ENCODE measurements at places on chromosomes 3 and 15.

DNA sequence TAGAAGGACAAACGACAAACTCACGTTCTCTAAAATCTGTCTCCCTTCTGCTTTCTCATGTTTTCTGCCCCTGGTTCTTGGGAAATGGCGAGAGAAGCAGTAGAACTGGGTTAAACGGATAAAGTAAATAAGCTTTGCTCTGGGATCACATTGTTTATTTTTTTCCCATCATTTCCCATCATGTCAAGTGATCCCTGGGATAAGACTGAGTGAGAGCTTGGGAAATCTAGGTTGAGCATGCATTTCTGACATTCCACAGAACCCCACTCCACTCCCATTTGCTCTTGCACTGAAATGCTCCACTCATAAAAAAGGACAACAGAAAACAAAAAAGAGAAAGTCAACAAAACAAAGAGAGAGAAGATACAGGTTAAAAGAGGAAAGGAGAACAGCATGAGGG lies 69.1 kb downstream of the SEMA6D start:
- no peak for DNase-seq

DNA sequence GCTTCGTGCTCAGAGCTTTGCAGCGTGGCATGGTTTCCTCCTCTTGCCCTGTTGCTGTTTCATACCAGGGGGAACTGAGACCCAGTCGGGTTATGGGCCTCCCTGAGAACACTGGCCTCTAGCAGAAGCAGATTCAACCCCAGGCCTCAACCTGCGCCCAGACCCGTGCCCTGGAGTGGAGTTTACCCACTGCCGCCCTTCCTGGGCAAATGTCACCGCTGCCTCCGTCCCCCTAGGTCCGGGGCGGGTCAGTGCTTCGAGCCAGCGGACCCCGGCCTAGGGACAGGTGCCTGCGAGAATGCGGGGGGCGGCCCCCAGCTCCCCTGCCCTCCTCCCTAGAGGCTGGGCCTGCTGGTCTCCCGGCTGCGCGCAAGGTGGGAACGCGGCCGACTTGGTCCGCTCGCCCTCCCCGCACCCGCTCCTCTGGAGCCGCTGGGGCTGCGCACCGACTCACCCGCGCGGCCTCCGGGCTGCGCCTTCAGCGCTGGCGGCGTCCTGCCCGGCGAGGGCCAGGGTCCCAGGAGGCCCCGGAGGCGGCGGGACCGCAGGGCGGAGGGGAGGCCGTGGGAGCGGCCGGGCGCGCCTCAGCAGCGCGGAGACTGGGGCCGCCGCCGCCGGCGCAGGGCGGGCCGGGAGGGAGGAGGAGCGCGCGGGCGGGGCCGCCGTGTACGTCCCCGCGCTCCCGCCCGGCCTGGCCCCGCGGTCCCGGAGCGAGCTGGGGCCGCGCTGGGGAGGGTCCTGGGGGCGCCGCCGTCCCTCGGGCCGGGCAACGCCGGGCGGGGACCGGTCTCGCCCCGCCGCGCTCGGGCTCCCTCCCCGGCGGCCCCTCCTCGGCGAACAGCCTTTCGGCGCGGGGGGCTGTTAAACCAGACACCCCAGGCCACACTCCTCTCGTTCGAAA lies at the start of gene PIGZ:
TSS of gene PIGZ (minus strand) at position 601 of the 901 bp plus-strand sequence. CDS start 16,802 bp downstream, outside the sequence.
- DNase-seq, result no peak

DNA sequence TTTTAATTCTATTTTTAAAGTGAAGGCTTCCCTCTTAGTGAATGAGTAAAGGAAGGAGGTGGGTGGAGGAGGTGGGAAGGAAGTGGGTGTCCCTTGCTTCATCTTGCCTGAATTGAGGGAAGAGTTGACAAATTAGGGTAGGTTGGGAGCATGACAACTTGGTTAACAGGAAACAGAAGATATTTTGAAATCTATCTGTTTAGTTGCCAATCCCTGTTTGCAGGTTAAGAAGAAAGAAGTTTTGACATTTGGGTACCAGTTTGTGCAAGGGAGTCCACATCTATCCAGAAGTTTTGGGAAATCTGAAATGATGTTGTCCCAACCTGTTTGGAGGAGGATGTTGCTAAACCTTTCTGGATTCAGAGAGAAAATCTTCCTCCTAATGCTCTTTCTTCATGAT lies 204.1 kb upstream of the SUCLG2 start:
- DNase-seq, result no peak

GRCh38 chr3:42115215-42115614 lies 24.1 kb downstream of the TRAK1 start:
- no peak for DNase-seq

GRCh38 chr3:170835336-170835735 lies 34.7 kb downstream of the RPL22L1 start:
- DNase-seq, result no peak

DNA sequence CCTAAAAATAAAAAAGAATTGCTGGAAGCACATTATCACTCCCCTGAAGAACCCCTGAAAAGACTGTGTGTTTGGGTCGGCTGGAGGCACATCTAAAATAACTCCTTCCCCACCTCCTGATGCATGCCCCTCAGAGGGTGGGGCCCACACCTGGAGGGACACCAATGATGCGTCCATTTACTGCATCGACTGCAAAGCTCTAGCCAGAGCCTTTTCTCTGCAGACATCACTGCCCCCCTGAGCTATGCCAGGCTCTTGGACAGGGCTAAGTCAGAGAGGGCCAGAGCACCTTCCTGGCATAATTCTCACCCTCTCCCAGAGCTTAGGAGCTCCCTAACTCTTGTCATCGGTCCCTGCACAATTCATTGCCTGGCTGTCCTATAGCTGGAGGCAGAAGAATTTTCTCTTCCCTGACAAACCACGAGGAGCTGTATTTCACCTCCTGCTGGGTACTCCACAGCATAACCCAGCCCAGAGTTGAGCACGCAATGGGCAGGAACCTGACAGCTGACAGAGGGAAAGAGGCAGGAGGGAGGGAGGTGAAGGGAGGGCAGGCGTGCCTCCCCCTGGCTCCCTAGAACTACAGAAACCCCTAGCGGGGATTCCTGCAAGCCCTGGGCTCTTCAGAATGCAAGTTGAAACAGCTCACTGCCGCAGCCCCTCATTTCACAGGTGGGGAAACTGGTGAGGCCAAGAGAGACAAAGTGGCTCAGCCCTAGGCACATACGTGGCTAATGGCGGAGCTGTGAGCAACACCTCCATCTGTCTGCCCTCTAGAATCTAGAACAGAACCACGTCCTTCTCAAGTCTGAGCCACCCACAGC lies 46.6 kb downstream of the XXYLT1 start:
- DNase-seq, result no peak

DNA sequence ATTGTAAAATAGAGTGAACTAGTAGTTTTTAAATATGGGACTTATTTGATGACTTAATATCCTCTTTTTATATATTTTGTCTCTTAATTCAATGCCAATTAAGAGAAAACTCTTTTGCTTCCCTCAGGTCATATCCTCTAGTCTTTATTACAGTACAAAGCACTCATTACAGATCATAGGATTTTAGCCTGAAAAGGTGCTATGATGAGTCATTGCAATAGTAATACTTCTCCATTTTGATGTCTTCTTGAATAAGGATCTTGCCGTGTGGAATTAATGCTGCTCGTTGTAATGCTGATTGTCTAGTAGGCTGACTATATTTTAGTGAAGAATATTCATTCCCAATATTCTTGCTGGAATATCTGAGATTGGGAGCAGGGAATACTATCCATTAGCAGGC lies 612.2 kb upstream of the GOLIM4 start:
- DNase-seq, result no peak

GRCh38 chr3:58429657-58430056 lies 4.0 kb downstream of the PDHB start:
- no peak for DNase-seq

DNA sequence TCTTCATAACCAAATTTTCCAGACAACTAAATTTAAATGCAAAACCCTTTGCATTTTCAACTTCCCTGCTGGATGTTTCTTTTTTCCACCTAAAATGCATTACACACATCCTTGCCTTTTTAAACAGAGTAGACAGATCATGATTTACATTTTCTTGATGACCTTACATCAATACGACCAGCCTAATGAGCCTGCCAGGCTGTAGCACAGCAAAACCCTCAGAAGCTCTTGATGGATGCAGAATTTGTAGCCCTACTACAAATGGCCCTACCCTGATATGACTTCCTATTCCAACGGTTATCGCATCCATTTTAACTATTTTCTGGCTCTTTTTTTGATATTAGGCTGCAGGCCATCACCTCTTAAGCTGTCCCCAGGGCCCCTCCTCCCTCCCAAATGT lies 66.3 kb downstream of the NTRK3 start:
- DNase-seq, result no peak

GRCh38 chr3:22141769-22142168 lies 390.8 kb upstream of the ZNF385D start:
- DNase-seq, result no peak

GRCh38 chr3:195075199-195075940 lies 195.6 kb downstream of the XXYLT1 start:
- DNase-seq, result no peak

DNA sequence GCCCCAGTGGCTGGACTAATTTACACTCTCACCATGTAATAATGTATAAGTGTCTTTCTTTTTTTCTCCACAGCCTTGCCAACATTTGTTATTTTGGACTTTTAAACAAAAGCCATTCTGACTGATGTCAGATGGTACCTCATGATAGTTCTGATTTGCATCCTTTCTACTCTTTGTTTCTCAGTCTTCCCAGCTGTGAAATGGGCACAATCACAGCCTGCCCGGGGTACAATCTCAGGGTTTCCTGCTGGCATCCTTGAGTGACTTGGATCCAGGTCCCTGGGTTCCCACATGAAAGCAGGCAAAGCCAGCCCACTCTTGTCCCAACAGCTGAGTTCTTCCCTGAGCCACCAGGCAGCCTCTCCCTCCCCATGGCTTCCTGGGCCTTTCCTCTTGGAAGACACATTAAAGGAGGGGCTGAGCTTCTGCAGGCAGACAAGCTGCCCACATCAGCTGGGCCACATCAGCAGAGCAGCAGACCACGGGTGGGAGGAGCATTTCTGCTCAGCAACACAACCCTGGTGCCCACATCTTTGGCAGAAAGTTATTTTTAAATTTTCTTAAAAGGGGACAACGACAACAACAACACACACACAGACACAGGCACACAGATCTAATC lies 82.0 kb downstream of the MYLK start:
- no peak for DNase-seq

GRCh38 chr3:71219744-71220638 lies 363.5 kb downstream of the FOXP1 start:
- DNase-seq, result no peak

- DNase-seq, result no peak
These were observed 129.6 kb downstream of the ALCAM start for GRCh38 chr3:105496343-105496742.

DNA sequence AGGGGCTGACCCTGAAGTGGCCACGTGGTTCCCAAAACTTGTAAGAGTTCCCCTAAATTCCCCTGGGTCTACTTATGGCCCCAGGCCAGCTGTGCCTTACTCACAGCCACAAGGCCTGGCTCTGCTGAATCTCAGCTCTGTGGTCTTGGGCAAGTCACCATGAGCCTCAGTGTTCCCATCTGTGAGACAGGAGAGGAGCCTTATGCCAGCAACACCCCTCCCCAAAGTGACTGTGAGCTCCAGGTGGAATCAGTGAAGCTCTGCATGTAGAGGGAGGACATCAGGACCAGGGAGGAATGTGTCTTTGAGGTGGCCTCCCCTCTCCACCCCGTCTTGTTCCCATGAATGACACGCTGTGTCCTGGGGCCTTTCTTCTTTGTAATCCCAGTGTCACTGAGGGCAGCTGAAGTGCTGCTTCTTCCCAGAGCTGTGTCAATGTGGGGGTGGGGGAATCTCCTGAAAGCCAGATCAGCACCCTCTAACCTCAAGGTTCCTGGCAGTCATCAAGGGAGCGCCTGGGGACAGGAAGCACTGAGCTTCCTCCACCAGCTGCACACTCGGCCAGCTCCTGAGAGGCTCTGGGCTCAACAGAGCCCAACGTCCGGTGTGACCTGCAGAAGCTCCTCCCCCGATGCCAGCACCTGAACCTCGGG lies 258.9 kb downstream of the UACA start:
- DNase-seq, result no peak

- DNase-seq, result no peak
These were observed 54.1 kb downstream of the ABTB1 start for GRCh38 chr3:127726894-127727293.

GRCh38 chr15:78082106-78082742 lies 4.7 kb upstream of the TBC1D2B start:
- no peak for DNase-seq

- DNase-seq, result peak; percentile 5
These were observed 296.3 kb downstream of the UACA start for GRCh38 chr15:70466895-70467529.

DNA sequence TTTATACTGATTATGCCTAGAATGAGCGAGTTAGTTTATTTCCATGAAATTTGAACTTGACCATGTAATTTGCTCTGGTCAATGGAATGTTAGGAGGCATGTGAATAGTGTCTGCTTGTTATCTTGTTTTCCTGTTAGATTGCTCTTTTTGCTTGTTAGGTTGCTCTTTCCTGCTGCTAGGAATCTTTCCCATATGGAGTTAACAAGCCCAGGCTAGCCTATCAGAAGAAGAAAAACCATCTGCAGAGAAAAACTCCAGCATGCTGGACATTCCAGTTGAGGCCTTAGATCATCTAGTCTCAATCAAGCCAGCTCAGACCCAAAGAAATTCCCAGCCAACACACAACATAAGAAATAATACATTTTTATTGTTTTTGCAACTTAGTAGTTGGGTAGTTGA lies 470.2 kb upstream of the AGTR1 start:
- DNase-seq, result no peak

DNA sequence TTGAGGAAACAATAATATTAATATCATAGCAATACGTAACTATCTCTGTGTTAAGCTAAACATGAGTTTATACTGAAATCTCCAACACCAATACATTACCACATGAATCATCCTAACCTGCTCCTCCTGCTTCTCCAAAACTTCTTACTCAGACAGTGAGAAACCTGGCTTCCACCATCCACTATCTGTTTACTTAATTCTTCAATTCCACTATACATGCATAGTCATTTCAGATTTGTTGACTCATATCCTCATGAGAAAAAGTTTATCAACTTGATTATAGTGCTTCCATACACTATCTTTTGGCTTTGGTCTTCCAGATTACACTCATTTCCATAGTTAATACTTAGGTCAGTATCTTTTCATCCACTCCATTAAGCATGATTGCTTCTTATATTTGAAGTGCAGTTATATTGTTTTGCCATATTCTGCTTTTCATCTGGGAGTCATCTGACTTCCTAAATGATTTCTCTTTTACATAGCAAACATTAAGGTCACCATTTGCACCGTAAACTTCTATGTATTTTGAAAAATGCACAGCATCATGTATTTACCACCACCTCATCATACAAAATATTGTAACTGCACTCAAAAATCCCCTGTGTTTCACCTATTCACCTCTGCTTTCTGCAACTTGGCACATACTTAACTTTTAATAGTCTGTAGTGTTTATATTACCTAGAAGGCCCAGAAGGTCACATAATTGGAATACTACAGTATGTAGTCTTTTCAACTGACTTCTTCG lies 970.6 kb downstream of the DIPK2A start:
- no peak for DNase-seq

- no peak for DNase-seq
These were observed 61.4 kb upstream of the KLF13 start for GRCh38 chr15:31265090-31265870.

GRCh38 chr3:16884748-16885592 lies at the start of gene PLCL2:
PLCL2 (plus strand) TSS chr3:16884955; CDS start chr3:16885040, 85 bp downstream.
- no peak for DNase-seq

GRCh38 chr3:40780925-40781406 lies 256.2 kb downstream of the ZNF621 start:
- no peak for DNase-seq
